ENCODE measurements at places on chromosomes 6 and 20.
A peak's percentile ranks its signal among the peaks of the same experiment; 100 is the strongest.

- DNase-seq: no peak
Measured at GRCh38 chr20:63692436-63693082, 3.9 kb upstream of the TNFRSF6B start.

- DNase-seq: no peak
Measured at GRCh38 chr6:139990026-139990686, 615.7 kb upstream of the CITED2 start.

GRCh38 chr20:11891776-11892545 lies 25.7 kb upstream of the BTBD3 start:
- peak; percentile 35 for DNase-seq

DNA sequence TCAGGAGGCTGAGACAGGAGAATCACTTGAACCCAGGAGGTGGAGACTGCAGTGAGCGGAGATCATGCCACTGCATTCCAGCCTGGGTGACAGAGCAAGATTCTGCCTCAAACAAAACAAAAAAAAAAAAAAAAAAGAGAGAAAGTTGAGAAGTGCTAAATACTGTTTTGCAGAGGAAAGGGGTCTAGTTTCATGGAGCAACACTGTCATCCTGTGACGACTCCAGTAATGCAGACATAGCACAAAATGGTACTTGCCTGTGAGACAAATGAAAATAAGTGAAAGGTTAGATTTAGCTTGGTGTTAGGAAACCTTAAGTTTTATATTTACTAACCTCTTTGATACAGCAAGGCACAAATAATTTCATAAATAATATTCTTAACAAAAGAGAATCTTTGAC lies 29.7 kb downstream of the CEP162 start:
- DNase-seq: no peak

DNA sequence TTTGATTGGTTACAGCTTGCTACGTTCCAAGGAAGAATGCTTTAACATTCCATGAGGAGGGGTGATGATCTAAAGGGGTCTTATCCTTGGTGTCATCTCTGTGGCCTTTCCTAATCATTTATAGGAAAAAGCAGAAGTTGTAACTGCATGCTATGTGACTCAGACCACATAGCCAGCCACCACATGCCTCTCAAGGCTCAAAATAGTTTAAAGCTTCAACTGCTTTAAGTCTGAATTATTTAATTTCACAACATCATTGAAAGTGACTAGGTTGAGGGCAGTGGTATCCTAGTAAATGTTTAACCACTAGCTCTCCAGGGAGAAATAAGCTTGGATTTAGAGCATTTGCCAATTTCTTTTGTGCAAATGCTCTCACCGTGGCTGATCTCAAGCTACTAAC lies 29.7 kb downstream of the MC3R start:
- no peak for DNase-seq

GRCh38 chr20:41428285-41428684 lies 61.7 kb upstream of the EMILIN3 start:
- DNase-seq: peak; percentile 15

GRCh38 chr6:106490974-106491373 lies 130.5 kb downstream of the CRYBG1 start:
- no peak for DNase-seq

DNA sequence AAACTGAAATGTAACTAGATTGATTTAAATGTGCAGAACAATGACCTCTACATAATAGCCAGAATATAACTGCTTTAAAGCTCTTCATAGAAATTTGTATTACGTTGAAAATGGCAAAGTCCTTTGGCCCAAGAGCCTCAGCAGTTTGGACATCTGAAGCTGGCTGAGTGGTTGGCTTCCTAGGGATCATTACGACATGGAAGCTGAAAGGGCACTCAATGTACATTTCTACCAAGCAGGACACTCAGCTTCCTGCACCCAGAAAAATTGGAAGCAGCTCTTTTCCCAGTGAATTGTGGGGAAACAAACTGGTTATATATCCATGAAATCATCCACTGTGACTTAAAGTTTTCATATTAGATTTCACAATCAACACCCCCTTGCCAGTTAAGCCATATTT lies 40.2 kb upstream of the TNFRSF21 start:
- no peak for DNase-seq

DNA sequence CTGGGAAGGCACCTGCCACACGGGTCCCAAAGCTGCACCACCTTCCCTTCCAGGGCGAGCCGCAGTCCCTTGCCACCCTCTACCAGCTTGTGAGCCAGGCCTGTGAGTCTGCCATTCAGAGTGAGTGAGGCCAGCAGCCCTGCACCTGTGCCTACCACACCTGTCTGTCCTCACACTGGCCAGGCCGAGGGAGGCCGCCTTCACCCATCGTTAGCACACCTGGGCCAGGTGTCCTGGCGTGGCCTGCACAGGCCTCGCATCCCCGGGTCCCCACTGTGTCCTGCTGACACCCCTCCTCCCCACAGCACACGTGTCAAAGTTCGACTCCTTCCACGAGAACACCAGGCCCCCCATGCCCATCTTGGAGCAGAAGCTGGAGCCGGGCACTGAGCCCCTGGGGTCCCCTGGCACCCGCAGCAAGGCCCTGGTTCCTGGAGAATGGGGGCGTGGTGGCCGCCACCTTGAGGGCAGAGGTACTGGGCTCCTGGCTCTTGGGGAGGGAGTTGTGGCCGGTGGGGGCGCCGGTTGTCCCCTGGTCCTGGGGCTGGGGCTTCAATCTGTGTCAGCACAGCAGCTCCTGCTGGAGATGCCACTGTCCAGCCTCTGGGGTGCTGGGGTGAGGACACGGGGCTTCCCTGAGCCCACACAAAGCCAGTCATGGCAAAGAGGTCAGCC lies 33.0 kb downstream of the CHRNA4 start:
- no peak for DNase-seq

DNA sequence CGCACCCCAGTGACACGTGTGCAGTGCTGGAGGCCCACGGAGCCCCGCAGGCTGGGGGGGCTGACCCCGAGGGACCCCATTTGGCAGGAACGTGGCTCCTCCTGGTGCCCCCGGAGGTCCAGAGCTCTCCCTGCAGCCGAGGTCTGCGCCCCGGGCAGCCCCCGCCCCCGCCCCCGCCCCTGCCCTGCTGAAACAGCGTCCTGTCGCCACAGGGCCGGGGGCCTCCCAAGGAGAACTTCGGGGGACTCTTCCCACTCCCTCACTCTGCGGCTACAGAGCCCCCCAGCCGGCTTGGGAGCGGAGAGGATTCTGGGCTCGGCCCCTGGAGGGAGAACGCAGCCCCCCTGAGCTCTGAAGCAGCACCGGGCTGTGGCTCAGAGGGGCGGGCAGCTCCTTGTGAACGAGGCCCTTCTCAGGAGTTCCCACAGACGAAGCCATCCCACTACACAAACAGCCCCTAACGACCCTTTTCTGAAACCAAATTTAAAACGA lies 115.2 kb downstream of the DLL1 start:
- no peak for DNase-seq

DNA sequence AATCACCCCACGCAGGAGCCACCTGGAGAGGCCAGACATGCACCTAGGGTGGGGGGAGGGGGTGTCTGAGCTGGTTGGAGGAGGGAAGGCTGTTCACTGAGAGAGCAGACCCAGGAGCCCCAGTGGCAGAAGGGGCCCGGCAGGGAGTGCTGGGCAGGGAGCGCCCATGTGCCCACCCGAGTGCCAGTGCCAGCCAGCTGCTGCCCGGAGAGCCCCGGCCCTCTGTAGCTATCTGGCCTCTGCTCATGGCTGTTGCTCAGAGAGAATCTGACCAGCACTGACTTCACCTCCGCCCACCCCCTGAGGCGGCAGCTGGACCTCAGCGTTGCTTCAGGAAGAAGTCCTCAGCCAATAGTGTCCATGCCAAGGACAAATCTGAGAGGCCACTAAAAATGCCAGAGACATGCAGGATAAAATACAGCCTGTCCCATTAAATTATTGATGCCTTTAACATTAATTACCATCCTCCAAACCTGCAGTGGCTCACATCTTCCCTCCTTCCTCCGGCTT lies 22.8 kb downstream of the SLC17A9 start:
- no peak for DNase-seq

GRCh38 chr6:21749754-21750153 lies 156.2 kb downstream of the SOX4 start:
- no peak for DNase-seq

DNA sequence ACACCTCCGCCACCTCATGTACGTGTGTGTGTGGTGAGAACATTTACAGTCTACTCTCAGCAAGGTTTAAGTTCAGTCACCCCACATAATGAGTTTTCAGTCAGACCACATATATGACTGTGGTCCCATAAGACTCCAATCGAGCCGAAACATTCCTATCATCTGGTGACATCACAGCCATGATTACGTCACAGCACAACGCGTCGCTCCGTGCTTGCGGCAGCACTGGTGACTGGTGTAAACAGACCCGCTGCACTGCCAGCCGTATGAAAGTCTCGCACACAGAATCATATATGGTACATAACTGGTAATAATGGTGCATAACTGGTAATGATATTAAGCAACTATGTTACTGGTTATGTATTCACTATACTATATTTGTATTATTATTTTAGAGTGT lies 150.7 kb downstream of the DLL1 start:
- no peak for DNase-seq

- no peak for DNase-seq
Measured at GRCh38 chr6:140354296-140354695, 979.8 kb upstream of the CITED2 start.

DNA sequence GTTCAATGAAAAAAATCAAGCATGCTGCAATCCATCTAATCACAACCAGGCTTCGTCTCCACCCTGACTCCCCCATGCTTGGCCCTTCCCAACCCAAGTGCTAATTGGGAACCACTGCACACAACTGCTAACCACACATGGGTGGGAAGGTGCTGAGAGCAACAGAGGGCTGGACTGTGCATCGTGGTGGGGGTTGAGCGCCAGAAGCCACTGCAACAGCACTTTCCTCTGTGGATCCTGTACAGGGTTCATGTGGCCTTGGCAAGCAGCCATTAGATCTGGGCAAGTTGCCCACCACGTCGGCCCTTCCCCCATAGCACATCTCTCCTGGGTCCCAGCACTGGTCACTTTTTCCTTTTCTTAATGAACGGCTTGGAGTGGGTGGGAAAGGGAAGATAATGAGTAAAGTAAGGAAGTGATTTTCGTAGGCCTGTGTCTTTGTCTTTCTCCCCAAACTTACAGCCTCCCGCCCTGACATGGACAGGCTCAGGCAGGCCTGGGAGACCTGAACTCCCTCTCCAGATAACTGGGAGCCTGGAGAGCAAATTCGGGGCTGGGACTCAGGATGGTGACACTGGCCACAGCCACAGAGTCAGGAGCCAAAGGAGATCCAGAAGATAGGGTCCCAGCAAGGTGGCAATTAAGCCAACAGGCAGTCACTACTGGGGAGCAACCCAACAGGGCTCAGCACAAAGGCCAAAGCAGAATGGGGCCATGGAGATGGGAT lies 34.4 kb upstream of the MRPS10 start:
- no peak for DNase-seq

DNA sequence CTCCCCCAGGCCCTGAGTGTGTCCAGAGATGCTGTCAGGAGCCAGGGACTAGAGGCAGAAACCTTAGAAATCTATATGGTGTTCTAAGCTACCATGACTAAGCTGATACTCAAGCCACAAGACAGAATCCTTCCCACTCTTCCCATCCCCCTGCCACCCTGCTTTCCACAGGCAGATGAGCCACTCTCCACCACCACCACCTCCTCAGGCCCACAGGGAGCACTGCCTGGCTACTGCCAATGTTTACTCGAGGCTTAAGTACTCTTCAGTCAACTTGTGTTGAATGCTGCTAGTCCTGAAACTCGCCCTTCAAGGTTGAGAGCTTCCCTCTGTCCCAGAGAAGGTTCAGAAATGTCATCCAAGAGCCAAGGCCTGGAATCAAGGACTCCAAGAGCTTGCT lies 56.2 kb downstream of the CENPW start:
- DNase-seq: no peak

GRCh38 chr6:159627939-159628338 lies 65.1 kb downstream of the SOD2 start:
- no peak for DNase-seq

- DNase-seq: no peak
Measured at GRCh38 chr20:9422321-9423057, 91.9 kb upstream of the LAMP5 start.

DNA sequence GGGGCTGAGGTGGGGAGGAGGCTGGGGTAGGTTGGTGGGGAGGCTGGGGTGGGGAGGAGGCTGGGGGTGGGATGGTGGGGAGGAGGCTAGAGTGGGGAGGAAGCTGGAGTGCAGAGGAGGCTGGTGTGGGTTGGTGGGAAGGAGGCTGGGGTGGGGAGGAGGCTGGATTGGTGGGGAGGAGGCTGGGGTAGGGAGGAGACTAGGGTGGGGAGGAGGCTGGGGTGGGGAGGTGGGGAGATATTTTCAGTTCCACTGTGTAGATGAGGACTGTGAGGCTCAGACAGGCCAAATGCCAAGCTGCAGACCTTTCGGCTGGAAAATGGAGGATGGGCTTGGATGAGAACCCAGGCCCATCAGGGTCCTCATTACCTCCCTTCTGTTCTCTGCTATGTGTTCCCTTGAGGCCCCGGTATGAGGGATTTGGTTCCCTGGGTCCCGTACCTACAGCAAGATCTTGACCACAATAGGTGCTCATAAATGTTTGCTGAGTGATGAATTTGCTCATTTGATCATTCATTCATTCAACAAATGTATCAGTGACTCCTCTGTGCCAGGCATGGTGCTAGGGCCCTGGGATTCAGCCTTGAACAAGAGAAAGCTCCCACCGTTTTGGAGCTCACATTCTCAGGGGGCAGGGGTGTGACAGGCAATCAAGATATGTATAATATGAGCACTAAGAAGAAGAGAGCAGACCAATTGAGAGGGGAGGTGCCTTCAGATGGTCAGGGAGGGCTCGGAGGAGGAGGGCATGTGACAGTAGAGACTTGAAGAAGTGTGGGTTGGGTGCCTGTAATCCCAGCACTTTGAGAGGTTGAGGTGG lies 36.1 kb upstream of the NOL4L start:
- no peak for DNase-seq

DNA sequence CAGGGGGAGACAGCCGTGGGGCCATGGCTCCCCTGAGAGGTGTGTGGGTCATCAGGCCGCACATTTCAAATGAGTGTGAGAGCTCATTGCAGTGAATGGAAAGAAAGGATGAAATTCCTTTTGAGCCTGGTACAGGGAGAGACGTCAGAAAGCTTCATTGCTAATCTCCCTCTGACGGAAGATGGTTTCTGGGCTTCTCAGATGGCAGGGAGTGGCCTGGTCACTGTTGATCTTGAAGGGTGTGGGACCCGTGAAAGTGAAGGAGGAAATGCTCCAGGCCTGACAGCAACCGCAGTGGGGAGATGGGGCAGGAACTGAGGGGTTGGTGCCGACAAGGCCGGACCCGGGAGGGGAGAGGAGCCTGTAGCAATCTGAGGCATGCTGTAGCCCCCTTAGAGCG lies 127.4 kb downstream of the MYLK4 start:
- no peak for DNase-seq

- DNase-seq: peak; percentile 36
Measured at GRCh38 chr6:99119109-99120031, 171.6 kb upstream of the FBXL4 start.

DNA sequence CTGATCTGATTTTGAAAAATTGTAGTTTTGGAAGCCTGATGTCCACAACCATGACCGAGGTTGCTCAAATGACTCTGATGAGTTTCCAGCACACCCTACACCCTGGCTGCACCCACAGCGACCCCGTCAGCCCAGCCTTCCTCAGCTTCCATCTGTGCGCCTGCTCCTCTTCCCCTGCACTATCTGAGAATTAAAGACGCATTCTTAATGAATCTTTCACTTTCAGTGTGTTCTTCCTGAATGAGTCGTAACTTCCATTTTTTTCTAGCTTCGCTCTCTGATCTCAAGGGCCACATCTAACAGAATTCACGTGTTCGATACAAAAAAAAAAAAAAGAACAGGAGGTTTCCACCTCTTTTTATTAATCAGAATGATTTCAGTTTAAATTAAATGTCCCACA lies 21.3 kb upstream of the RREB1 start:
- DNase-seq: peak; percentile 52

- DNase-seq: no peak
Measured at GRCh38 chr20:1119128-1119505, 715 bp downstream of the PSMF1 start.

- no peak for DNase-seq
Measured at GRCh38 chr20:61308477-61308774, 56.4 kb downstream of the CDH4 start.
